ENCODE measurements at places on chromosomes 1 and 21.

DNA sequence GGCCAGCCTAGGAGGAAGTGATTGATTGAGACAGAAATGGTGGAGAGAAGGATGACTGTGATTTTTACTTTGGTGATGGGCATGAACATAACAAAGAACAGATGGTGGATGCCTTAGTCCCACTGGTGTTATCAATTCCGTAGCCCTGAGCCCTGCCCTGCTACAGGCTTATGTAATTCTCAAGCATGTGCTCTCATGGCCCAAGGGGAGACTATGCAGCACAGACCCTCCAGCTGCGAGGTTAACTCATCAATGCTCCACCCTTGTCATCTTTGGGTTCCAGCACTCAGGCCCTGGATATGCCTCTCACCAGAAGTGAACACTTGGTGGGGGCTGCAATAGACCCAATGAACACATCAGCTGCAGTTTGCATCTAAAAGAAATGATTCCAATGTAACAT lies 62.7 kb upstream of the LRRC8D start:
- DNase-seq, result no peak

DNA sequence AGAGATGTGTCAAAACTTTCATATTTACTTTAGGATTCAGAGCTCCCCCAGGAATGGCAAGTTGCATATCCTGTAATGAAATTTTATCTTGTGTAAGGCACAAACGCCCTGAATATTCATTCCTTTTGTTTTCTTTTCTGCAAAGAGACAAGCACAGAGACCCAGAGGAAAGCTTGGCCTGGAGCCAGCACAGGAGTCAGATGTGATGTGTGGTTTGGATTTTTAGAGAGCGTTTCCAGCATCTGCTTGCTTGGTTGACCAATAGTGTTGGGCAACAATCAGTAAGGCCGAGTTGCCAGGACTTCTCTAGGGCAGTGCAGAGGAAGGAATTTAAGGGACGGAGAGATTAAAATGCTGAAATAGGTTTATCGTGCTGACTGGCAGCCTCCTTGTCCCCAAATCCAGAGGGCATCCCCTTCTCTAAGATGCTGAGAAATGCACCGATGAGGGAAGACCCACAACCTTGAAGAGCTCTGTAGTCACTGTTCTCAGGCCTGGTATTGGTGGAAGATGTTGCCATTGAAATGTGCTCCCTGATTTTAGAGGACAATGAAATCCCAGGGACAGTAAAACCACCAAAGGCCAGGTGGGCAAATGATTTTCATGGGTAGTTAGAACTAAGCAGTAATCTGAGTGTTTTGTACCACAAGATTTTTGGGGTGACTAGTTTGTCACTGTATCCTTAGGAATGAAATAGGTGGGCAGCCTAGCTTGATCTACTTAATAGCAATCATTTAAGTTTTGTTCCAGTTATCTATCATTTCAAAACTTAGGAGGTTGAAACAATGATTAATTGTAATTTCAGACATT lies 37.9 kb upstream of the RHOU start:
- no peak for DNase-seq

- no peak for DNase-seq
These were observed 563 bp upstream of the NFIA start for GRCh38 chr1:61081686-61082310.

DNA sequence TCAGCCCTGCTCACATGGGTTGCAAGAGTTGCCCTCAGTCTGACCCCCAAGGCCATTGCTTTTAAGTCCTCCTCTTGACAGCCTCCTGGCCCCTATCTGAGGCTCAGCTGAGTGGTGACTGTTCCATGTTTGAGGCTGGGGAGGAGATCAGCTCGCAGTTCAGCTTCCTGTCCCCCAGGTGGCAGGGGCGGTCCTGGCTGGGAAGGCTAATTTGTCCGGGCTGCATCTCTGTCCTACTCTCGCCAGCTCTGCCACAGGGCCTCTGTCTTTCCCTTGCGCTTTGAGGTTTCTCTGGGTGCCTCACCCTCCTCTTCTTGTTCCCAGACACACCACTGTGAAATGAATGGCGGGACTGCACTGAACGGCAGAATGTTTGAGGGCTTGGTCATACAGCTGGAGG lies 157.3 kb downstream of the KCNJ6 start:
- no peak for DNase-seq

DNA sequence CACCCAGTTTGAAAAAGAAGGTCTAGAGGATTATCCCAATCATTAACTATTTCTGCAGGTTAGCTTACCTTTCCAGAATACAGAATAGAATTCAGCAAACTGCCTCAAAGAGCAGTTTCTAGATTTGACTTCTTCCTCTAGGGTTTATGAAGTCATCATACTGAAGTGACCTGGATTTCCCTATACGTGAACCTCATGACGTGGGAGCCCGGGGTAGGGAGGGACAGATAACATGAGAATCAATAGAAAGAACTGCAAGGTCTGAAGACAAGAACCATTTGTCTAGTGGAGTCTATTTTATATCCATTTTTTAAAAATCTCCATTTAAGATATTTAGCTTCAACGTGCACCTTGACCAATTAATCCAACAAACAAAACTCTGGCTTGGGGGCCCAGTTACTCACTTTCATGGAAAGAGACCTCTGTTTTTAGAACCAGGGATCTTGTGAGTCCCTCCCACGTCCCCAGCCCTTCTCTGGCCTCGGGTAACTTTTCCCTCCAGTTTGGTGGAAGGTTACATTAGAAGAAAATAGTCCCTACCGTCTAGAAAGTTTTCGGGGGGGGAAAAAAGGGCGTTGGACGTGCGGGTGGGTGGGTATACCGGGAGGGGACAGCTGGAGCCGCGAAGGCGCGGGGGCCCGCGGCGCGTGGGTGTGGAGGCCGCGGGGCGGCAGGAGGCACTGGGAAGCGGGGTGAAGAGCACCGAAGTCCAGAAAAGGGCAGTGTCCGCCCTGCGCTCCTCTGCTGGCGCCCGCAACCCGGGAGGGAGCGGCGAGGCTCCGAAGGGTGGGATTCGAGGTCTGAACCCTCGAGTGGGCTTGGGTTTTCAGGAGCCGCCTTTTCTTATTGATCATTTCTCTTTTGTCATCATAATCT lies 13.8 kb upstream of the POGZ start:
- DNase-seq, result peak; percentile 44

- no peak for DNase-seq
These were observed 14.1 kb downstream of the EPS15 start for GRCh38 chr1:51504806-51505525.

DNA sequence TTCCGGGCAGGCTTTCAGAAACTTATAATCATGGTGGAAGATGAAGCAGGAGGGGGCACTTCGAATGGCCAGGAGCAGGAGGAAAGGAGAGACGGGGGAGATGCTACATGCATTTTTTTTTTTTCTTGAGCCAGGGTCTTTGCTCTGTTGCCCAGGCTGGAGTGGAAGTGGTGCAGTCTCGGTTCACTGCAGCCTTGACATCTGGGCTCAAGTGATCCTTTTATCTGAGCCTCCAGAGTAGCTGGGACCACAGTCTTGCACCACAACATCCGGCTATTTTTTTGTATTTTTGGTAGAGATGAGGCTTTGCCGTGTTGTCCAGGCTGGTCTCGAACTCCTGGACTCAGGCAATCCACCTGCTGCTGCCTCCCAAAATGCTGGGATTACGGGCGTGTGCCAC lies 61.6 kb downstream of the SELENOF start:
- DNase-seq, result peak; percentile 90

GRCh38 chr1:240607006-240607405 lies 4.9 kb downstream of the GREM2 start:
- DNase-seq, result no peak

DNA sequence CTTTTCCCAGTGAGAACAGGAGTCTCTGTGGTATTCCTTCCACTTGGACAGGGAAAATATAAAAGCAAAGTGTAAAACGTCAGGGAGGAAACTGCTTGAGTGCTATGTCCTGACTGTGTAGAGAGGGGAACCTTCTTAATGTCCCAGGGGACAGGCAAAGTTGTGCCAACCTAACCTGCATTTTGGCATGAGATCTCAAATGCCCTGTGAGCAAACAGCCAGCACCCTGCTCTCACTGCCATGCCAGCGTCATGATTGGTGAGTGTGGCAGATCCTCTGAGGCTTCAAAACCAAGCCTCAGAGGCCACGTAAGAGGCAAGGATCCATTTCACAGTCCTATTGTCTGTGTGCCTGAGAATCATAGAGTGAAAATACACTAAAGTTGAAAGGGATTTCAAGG lies 49.7 kb upstream of the RAP1A start:
- DNase-seq, result no peak

- no peak for DNase-seq
These were observed 12.2 kb downstream of the PTCH2 start for GRCh38 chr1:44830900-44831304.

GRCh38 chr21:42218836-42219605 lies at the start of gene ABCG1:
Gene ABCG1, plus strand, starts transcription at chr21:42219140. Its CDS starts 123 bp downstream, at chr21:42219263.
- DNase-seq, result no peak

DNA sequence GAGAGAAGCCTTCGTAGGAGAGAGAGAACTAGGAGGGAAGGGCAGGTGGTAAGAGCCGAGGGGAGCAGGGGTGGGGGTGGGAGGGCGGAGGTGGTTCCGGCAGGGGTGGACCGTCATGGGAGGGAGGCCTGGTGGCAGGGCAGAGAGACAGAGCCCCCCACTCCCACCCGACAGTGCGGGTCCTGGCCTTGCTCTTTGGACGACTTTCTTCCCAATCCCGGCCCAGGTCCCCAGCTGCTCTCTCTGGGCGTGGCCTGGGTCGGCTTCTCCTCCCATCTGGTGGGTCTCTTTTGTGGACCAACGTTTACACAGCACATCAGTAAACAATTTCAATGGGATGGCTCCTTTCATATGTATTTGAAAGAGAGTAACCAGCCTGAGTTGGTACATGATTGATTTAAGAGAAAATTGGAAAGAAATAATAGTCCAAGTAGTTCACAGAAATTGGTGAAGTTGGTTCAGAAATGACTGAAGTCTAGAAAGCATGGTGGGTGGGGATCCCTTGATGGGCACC lies 56.9 kb downstream of the LDLRAD2 start:
- DNase-seq, result no peak

DNA sequence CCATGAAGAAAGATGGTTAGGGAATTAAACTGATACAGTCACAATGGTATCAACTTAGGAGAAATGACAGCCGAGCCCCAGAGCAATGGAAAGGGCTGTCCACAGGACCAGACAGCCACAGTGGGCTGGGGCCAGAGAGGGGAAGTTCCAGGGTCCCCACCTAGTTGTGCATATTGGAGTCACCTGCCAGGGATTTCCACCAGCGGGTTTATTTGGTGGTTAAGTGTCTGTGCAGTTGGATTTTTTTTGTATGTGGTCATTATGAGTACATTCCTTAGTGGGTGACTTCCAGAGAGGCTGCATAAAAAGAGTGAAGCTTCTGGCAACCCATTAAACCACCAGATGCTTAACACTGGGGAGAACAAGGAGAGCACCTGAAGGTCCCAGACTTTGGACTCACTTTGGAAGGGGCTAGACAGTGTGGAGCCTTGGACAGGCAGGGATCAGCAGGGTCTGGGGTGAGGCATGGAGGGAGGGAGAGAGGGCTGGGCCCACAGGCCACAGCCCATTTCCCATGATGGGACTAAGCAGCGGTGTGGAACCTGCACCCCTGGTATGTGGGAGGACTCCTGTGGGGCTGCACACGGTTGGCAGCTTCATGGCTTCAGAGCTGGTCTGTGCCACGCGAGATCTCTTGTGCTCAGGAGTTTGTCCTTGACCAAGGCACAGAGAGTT lies 7.8 kb upstream of the PTTG1IP start:
- no peak for DNase-seq

- no peak for DNase-seq
These were observed at the start of gene IFI44L for GRCh38 chr1:78619803-78620579. Gene IFI44L, plus strand, starts transcription at chr1:78620448. Its CDS starts 7,468 bp downstream, at chr1:78627916.

- no peak for DNase-seq
These were observed 39.4 kb upstream of the ZNF326 start for GRCh38 chr1:89955311-89956205.

- no peak for DNase-seq
These were observed 2.8 kb upstream of the H6PD start for GRCh38 chr1:9231648-9232332.

- DNase-seq, result no peak
These were observed 7.0 kb upstream of the P3R3URF start for GRCh38 chr1:46183079-46183847.

- no peak for DNase-seq
These were observed 1652.0 kb downstream of the MRPL39 start for GRCh38 chr21:23955135-23955843.

DNA sequence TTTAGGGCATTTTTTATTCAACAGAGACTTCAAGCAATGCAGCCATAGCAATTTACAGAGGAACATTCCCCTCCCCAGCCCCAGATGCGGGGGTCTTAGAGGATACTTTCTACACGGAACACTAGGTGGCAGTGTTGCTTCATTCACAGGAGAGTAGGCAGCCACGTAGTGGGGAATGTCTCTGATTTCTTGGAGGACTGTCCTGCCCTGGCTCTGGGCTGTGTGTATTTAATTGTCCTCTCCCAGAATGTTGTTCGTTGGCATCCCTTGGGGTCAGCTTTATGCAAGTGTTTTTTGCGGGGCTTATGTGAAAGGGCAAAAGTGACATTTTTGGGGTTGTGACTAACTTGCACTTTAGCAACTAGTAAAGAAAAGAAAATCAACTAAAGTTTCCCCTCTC lies 96.9 kb downstream of the PAPPA2 start:
- DNase-seq, result peak; percentile 52

- no peak for DNase-seq
These were observed 124.2 kb downstream of the LIPI start for GRCh38 chr21:14086553-14086952.

DNA sequence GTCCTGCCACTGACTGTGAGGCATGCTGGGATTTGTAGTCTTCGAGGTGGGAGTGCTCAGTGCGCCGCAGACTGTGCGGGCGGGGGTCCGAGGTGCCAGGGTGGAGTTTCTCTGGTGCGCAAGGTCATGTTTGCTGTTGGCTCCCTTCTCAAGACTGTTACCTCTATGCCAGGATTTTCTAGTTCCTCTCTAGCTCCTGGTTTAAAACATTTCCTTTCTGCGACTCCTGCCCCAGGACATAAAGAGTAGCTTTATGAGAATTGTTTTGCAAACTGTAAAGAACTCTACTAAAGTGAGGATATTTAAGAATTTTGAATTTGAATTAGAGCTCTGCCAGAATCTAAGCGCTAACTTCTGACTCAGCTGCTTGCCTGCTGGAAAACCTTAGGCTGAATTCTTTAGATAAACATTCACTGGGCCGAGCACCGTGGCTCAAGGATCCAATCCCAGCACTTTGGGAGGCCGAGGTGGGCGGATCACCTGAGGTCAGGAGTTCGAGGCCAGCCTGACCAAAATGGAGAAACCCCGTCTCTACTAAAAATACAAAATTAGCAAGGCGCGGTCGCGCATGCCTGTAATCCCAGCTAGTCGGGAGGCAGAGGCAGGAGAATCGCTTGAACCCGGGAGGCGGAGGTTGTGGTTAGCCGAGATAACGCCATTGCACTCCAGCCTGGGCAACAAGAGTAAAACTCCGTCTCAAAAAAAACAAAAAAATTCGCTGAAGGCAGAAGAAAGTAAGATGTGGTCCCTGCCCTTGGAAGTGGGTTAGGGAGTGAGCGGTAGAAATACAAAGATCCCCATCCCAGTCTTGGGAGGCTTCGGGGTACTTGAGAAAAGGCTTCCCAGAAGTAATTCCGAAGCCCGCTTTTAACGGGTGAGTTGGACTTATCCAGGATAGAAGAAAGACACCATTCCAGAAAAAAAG lies 992 bp upstream of the USP48 start:
- peak; percentile 96 for DNase-seq
